ENCODE measurements at places on chromosomes 4 and X. TPM values are rescaled to one million over a fixed set of nuclear protein-coding genes. Genes with fewer than 3 reads are reported as not detected.

The SSX4 gene
- not detected for total RNA-seq

The MAGEA4 gene
- total RNA-seq: not detected

The SPACA5B gene
- total RNA-seq: not detected

The PAGE5 gene
- not detected for total RNA-seq

The MAGEA10 gene
- total RNA-seq: not detected

The MOSPD2 gene
- total RNA-seq: 12.2 TPM

The FGFBP2 gene
- not detected for total RNA-seq

The FAM53A gene
- 0.42 TPM for total RNA-seq

- no peak overlapping the region for H3K27ac ChIP-seq
- no peaks in the 10 kb centered on the region for H3K36me3 ChIP-seq
Observed at GRCh38 chrX:131987252-131987651, 35.9 kb upstream of the STK26 start.

GRCh38 chr4:128006592-128006991 is 41.4 kb downstream of the ABHD18 start:
- H3K4me1 ChIP-seq: no peaks in the 10 kb centered on the region
- no peaks in the 10 kb centered on the region for H3K27me3 ChIP-seq
- no peak overlapping the region for H3K27ac ChIP-seq

DNA sequence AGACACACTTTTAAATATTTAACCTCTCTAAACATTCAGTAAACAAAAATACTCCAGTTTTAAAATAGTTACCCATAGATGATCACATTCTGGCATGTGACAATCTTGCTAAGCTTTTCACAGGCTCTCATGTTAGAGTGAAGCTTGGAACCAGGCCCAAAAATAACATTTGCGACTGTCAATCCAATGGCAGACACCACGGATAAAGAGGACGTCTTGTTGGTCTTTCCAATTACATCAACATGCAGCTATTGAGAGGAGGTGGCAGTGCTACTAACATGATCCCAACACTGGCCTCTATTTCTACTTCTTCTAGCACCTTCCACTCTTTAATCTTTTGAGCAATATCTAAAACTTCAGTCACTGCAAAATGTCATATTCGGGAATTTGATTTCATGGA is 970.8 kb upstream of the TENM3 start:
- DNase-seq: no peak
- H3K27ac ChIP-seq: no peak overlapping the region
- no peaks in the 10 kb centered on the region for H3K27me3 ChIP-seq
- no peak overlapping the region for H3K4me3 ChIP-seq
- no peaks in the 10 kb centered on the region for H3K36me3 ChIP-seq

GRCh38 chr4:40337523-40337922 is 2.4 kb downstream of the CHRNA9 start:
- no peak overlapping the region for H3K27ac ChIP-seq
- H3K27me3 ChIP-seq: no peaks in the 10 kb centered on the region
- H3K4me1 ChIP-seq: no peaks in the 10 kb centered on the region
- no peak for DNase-seq
- H3K36me3 ChIP-seq: no peaks in the 10 kb centered on the region

DNA sequence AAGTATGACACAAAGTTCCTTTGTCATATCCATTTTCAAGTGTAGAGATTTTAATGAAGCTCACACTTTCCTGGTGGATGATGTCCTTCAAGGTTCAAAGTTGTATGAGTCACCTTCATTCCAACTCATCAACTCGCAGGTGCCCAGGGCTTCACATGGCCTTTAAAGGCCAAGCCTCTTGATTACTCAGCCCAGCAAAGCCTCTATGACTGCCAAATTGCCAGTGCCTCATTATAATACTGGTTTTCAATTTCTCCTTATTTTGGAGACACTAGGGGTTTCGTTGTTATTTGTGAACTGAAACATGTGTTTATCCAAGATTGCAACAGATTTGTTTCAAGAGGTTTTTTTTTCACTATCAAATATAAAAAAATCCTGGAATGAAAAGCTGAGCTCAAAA is 45.9 kb upstream of the PPP3CA start:
- no peaks in the 10 kb centered on the region for H3K4me1 ChIP-seq
- H3K4me3 ChIP-seq: no peak overlapping the region

- DNase-seq: no peak
- no peaks in the 10 kb centered on the region for H3K27me3 ChIP-seq
- peak overlapping the region; percentile 65 for H3K27ac ChIP-seq
- H3K4me3 ChIP-seq: no peak overlapping the region
- H3K4me1 ChIP-seq: no peaks in the 10 kb centered on the region
Observed at GRCh38 chrX:115689931-115690330, 129.0 kb downstream of the PLS3 start.

DNA sequence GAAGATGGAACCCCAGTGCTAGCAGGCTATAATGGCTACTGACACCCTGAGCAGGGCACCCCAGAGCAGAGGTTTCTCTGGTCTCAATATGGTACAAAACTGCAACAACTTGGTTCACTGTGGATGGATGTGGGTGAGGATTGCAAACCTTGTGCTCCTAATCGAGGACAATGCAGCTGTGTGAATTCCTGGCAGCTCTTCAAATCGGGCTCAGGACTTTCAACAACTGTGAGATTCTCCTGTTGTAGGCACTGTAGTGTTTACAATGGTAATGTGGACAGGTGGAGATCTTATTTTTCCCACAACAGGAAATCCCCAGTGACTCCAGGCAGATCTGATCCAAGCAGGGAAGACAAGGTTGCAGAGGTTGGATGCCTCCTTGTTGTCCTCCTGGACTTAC is 101.5 kb downstream of the RCHY1 start:
- H3K36me3 ChIP-seq: no peaks in the 10 kb centered on the region
- no peak overlapping the region for H3K27ac ChIP-seq
- H3K4me3 ChIP-seq: no peak overlapping the region
- no peak for DNase-seq
- no peaks in the 10 kb centered on the region for H3K27me3 ChIP-seq
- no peaks in the 10 kb centered on the region for H3K4me1 ChIP-seq

DNA sequence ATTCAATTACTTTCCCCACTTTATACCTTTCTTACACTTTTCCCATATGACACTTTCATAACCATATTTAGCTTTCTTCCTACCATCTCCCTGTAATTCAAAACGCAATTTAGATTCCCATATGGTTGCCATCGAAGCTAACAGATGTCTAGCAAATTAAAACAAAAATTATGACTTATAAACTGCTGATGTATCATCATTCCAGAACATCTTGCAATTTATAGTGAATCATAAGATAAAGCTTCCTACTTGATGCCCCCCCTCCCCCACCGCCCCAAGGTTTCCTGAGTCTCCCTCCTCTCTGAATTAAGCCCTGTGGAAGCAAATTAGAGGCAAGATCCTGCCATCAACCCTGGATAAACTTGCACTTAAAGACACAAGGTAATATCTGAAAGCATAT is 5.4 kb downstream of the TSPAN5 start:
- H3K27me3 ChIP-seq: no peaks in the 10 kb centered on the region
- no peak for DNase-seq
- H3K4me3 ChIP-seq: no peak overlapping the region
- no peak overlapping the region for H3K27ac ChIP-seq

GRCh38 chr4:151035911-151036310 is 20.8 kb upstream of the LRBA start:
- H3K27ac ChIP-seq: peak overlapping the region; percentile 72
- no peaks in the 10 kb centered on the region for H3K36me3 ChIP-seq
- DNase-seq: no peak
- H3K4me3 ChIP-seq: no peak overlapping the region
- no peaks in the 10 kb centered on the region for H3K27me3 ChIP-seq

DNA sequence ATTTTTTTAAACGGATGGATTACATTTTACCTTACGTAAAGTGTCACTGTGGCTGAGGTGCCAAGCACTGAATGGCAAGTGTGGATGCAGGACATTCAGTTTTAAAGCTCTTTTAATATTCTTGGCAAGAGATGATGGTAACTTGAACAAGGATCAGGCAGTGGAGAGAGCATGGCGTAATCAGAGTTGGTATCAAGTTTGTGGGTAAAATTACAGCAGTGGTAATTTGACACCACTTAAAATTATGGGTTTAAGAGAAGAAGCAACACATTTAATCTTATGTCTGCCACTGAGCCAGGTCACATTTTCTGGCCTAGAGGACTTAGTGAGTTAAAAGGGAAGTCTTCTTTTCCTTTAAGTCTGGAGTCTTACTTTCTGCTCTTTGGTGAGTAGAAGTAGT is 100.5 kb downstream of the NAA11 start:
- H3K27ac ChIP-seq: no peak overlapping the region
- DNase-seq: no peak
- H3K36me3 ChIP-seq: no peaks in the 10 kb centered on the region
- H3K27me3 ChIP-seq: no peaks in the 10 kb centered on the region

All from esophagus squamous epithelium (tissue), 5 donors.